GM23338 (cell line): ENCODE measurements at places on chromosomes 16 and 17.
A peak's percentile ranks its signal among the peaks of the same experiment; 100 is the strongest.

DNA sequence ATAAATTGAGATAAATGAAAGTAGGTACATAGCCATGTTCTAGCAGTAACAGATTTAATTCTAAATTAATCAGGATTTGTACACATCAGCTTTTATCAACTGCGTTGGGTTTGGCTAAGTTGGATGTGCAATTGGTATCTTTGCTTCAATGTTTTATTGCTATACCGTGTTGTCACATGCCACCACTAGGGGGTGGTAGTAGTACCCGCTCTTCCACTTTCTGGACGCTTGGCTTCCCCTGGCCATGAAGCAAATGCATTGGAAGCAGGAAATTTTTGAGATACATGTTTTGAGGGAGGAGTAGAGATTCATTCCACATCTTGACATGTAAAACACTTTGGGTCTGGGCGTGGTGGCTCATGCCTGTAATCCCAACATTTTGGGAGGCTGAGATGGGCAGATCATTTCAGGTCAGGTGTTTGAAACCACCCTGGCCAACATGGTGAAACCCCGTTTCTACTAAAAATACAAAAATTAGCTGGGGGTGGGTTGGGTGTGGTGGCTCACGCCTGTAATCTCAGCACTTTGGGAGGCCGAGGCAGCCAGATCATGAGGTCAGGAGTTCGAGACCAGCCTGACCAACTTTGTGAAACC, 58.6 kb downstream of the EMP2 start:
- DNase-seq = peak; percentile 83

- DNase-seq = no peak
These were observed 25.1 kb upstream of the ABCA3 start for GRCh38 chr16:2365397-2366294.

DNA sequence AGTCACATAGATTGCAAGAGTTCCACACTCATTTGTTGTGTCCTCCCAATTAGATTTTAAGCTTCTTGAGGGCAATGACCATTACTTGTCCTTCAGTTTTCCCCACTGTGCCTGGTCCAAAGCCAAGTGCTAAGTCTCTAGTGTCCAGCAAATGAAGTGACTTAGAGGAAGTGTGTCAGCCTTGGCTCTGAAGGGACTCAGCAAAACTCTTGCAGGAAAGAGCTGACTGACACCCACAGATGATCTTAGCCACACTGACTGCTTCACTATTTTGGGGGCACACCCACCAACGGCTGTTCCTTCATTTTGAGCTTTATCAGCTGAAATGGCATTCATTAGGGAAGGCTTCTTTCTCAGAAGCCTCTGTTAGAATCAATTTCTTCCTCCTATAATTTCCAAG, 358.1 kb downstream of the UTP18 start:
- no peak for DNase-seq

DNA sequence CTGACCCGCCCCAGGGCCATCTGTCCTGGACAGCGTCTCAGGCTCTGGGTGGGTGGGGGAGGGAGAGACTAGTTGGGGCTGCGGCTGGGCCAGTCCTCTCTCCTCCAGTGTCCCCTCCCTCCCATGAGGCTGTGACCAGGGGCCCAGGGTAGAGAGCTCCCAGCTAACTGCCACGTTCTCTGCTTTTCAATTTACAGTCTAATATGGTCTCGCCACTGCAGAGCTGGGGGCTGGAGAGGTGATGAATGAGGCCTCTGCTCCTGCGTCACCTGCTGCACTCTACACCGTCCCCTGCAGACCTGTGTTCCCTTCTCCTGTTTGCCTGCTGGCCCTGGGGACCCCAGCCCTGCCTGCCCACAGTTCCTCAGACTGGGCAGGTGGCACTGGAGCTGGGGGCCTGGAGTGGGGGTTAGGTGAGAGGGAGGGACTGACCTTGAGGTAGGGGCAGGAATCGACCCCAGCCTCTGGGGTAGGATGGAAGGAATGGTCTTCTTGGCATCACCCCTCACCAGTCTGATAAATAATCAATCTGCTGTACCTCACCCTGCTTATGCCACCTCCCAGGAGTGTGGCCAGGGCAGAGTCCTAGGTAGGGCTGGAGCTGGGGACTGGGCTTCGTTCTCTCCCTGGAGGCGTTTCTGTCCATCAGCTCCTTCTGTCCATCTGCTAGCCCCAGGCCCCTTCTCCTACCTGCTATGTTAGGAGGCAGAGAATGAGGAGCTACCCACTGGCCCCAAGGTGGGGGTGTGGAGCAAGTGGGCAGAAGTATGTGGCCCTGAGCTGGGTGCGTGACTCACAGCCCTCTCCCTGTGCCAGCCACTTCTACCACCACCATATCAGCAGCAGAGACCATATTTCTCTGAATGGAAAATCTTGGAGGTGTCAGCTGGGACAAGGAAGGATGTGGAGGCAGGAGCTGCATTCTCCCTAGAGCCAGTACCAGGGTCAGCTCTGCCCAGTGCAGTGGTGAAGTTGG, 12.9 kb downstream of the SEZ6 start:
- no peak for DNase-seq

GRCh38 chr16:14017886-14018285, 53.2 kb upstream of the MRTFB start:
- no peak for DNase-seq

GRCh38 chr17:77516902-77517301, 376.1 kb downstream of the SEC14L1 start:
- no peak for DNase-seq

DNA sequence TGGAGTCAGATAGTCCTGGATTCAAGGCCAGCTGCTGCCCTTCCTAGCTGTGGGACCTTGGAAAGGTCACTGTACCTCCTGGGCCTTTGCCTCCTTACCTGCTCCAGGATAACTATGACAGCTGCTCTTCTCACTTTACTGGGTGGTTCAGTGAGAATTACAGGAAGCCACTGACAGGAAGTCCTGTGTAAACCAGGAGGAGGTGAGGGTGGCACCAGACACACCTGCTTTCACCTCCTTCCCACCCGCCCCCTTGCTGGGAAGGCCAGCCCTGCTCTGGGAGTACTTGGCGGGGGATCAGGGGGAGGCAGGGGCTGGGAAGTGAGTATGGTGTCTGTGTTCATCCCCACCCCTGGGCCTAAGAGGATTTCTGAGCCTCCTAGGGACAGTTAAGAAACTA, 42.6 kb downstream of the CPNE2 start:
- DNase-seq = no peak

DNA sequence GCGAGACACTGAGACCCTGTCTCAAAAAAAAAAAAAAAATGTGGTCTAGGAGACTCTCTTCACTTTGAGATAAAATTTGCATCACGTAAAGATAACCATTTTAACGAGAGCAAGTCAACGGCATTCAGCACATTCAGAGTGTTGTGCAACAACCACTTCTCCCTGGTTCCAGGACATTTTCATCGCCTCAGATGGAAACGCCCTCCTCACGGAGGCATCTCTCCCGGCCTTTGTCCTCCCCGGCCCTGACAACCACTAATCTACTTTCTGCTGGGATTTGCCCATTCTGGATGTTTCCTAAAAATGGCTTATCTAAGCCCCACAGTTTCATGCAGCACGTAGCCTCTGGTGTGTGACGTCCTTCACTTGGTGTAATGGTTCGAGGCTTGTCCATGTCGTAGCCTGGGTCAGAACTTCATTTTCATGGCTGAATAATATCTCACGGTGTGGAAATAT, 6.4 kb upstream of the NPRL3 start:
- no peak for DNase-seq

DNA sequence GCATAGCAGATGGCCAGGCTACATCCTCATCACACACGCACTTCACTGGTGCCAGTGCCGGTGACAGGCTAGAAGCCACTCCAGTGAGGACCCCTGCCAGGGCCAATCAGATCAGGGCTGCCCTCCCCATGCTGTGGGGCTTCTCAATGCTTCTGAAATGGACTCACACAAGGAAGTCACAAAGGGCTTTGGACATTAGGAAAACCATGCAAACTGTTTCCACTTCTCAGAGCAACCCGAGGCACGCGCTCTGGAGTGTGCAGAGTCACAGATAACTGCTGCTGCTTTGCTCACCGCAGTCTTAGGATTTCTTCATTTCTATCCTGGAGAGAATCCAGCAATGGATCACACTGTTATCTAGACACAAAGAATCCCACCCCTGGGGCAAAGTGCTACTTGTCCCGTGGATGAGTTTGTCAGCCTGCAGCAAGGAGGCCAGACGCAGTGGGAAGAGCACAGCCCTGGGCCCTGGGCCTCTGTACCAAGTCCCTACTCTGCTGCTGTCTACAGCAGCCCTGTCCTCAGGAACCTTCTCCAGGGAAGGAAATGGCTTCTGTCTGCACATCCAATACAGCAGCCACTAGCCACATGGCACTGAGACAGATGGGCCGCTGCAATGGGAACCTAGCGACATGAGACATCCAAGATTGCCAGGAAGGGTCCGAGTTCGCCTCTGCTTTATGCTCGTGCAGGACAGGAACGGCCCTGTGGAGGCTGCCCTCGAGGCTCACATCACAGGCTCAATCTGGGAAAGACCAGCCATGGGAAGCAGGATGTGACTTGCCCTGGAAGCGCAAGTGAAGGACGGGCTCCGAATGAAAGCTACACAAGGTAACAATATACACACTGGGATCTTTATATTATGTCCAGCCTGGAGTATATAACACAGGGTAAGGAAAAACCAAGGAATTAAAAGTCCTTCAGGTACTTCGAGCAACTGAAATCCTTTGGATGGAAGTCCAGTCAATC, 169.3 kb downstream of the ZFHX3 start:
- DNase-seq = no peak

DNA sequence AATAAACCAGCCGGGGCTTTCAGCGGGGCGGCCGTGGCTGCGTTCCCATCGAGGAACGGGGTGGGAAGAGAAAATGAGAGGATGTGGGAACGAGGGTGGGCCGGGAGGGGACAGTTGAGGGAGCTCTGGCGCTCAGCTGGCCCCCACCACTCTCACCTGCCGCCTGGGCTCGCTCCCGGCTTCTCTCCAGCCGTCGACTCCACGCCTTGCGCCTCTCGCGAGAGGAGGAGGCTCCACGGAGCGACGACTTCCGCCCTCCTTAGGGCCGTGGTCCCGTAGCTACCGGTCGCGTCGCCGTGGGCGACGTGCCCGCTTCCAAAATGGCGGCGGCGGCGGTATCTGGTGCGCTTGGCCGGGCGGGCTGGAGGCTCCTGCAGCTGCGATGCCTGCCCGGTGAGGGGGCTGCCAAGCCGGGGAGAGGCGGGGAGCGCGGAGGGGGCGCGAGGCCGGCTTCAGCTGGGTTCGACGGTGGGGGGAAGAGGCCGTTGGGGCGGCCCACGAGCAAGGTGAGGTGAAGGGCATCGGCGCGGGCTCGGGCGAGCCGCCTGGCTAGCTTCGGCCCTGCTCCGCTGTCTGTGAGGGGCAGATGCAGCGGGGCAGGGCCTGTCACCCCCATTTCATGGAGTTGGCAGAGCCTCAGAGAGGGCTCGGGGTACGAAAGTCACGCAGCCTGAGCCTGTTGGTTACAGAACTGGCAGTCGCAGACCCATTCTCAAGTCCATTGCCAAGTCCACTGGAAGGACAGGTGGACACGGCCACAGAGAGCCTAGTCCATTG, at the start of the genes CIAPIN1 and COQ9:
Gene CIAPIN1 (minus strand): TSS at position 200 of the 777 bp plus-strand sequence. CDS start 6,457 bp downstream, outside the sequence.
Gene COQ9 (plus strand): TSS at position 294 of the 777 bp plus-strand sequence. CDS start 27 bp downstream, at position 321.
- peak; percentile 96 for DNase-seq

DNA sequence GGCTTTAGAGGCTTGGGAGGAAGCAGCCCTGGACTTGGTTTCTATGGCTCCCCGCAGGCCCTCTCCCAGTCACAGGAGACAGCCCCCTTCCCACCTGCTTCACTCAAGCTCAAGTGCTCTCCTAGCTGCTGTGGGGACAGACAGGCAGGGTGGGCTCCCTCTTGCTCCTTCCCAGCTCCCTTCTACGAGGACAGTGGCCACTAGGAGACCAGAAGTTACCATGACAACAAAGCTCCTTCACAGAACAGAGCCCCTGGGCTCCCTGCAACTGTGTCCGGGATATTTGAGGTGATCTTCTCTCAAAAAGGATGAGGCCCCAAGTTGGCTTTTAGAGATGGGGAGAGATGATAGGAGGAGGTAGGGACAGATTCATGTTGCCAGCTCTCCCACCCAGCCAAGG, 116.3 kb downstream of the AMFR start:
- DNase-seq = peak; percentile 16

DNA sequence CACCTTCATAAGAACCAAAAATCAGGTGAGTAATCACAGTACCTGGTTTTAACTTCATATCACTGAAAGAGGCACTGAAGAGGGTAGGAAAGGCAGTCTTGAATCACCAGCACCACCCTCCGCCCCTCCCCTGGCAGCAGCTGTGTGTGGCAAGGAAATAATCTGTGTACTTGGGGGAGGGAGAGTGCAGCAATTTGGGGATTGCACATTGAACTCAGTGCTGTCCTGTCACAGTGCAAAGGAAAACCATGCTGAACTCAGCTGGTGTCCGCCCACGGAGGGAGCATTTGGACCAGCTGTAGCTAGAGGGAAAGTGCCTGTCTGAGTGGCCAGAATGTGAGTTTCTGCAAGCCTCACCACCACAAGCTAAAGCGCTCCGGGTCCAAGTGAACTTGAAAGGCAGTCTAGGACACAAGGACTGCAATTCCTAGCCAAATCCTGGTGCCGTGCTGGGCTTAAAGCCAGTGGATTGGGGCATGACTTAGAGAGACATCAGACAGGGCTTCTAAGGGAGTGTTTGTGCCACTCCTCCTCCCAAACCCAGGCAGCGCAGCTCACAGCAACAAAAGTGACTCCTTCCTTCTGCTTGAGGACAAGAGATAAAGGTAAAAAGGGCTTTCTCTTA, 39.7 kb upstream of the ALDH3A1 start:
- no peak for DNase-seq

- DNase-seq = no peak
These were observed 159.5 kb downstream of the DNAH9 start for GRCh38 chr17:11757815-11758214.

- no peak for DNase-seq
These were observed 5.1 kb downstream of the KRT31 start for GRCh38 chr17:41392278-41392677.

DNA sequence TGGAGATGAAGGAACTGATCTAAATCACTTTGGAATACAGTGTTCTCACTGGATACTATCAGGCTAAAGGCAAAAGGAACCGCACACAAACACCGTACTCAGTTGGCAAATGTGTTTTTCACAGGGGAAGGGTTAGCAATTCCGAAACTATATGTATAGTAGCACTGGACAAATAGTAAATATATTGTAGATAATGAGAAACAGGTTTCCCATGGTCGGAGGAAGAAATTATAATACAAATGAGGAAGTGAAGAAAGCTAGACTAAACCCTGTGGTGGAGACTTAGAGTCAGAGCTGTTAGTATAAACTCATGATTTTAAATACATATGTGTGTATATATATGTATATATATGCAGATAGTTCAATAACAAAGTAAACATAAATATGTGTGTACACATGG, 414.1 kb upstream of the SALL1 start:
- DNase-seq = no peak

DNA sequence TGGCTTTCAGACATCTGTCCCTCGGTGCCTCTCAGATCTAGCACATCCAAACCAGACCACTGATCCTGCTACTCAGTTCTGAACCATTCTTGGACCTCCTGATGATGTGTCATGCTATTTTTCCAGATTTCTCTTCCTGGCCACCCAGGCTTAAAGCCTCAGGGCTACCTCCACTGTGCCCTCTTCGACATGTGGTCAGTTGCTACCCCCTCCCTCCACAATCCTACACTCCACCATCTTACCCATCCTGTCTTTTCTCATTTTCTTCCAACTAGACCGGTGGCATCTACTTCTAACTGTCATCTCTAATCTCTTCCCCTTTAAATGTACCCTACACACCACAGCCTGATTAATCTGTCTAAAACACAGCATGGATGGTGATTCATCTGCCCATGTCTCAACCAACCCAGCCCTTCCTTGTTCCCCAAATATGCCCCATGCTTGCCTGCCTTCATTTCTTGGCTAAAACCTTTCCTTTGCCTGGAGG, 478.6 kb downstream of the SLC39A11 start:
- no peak for DNase-seq

- DNase-seq = no peak
These were observed 362.5 kb downstream of the SEC14L1 start for GRCh38 chr17:77503293-77503655.

GRCh38 chr17:73283841-73284282, 22.2 kb upstream of the CPSF4L start:
- peak; percentile 88 for DNase-seq
